Tibial artery (tissue), 4 donors: ENCODE measurements at places on chromosomes 13 and 19.

GRCh38 chr19:51594774-51595109 is 23.7 kb downstream of the ZNF175 start:
- DNase-seq = no peak

GRCh38 chr19:42269478-42270345 is 660 bp downstream of the CIC start:
- no peak for DNase-seq

DNA sequence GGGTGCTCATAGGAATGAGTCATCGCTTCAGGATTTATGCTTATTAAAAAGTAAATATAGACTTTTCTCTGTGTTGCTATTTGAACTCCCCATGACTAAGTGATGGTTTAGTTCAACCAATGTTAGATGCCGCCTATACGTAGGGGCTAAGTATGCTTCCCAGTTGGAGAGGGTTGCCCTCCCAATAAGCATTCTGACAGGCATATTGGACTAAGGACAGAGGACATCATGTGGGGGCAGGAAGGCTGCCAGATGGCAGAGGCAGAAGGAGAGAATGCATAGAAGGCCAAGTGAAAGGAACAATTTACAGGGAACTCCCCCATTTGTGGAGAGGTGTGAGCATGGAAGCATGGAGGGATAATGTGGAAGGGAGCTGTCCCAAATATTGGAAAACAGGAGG is 318.4 kb upstream of the OBI1 start:
- DNase-seq = no peak

DNA sequence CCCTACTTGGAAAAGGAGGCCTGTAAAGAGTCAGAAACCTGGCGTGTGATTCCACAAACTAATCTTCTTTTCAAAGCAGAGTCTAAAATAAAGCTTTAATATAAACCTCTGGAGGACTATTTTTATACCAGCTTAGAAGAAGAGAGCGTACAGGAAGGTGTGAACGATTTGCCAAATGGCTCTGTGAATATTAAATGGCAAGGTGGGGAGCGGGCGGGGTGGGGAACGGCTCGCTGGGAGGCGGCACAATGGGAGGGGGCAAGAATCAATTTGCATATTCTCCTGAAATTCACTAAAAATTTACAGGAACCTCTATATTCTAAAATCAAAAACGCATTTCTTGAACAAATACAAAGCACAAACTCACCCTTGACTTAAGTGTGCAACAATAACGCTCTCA is 982 bp downstream of the ZNF780B start:
- DNase-seq = no peak

GRCh38 chr13:66794340-66795031 is 435.6 kb downstream of the PCDH9 start:
- no peak for DNase-seq

GRCh38 chr13:59891053-59891452 is 272.7 kb downstream of the DIAPH3 start:
- no peak for DNase-seq

- no peak for DNase-seq
Observed at GRCh38 chr13:41267106-41267505, 3.7 kb upstream of the MTRF1 start.

- DNase-seq = no peak
Observed at GRCh38 chr13:103272770-103273169, 206.6 kb upstream of the SLC10A2 start.

- no peak for DNase-seq
Observed at GRCh38 chr13:34578471-34578870, 363.6 kb upstream of the NBEA start.

DNA sequence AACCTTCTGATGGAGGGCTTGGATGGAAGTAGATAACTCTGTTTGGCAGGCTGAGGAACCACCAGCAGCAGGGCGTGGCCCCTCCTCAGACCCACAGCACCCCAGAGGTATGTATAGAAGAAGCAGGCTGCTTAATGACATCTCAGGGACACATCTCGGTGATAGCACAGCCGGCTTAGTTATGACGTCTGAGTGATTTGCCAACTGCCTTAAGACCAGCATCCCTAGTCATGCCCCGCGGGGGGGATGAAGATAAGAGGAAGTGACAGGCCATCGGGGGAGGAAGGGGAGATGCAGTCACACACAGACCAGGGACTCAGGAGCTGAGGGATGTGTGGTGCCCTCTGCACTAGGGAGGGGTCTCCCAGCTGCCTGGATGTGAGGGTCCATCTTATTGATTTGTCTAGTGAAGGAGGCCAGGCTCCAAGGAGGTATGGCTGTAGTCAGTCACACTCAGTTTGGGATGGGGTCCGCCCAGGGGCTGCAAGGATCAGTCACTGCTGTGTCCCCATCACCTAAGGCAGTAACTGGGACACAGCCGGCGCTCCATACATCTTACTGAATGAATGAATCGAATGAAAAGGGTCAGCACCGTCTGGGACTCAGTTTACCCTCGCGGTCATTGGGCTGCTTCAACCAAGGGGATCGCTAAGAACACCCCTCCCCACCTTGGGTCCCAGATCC is 19.2 kb upstream of the ERCC1 start:
- peak; percentile 79 for DNase-seq

- no peak for DNase-seq
Observed at GRCh38 chr19:29017788-29018187, 195.2 kb downstream of the UQCRFS1 start.

GRCh38 chr13:114288157-114288591 is 6.8 kb downstream of the UPF3A start:
- no peak for DNase-seq

GRCh38 chr13:22836475-22836874 is 344.3 kb upstream of the SGCG start:
- DNase-seq = no peak

DNA sequence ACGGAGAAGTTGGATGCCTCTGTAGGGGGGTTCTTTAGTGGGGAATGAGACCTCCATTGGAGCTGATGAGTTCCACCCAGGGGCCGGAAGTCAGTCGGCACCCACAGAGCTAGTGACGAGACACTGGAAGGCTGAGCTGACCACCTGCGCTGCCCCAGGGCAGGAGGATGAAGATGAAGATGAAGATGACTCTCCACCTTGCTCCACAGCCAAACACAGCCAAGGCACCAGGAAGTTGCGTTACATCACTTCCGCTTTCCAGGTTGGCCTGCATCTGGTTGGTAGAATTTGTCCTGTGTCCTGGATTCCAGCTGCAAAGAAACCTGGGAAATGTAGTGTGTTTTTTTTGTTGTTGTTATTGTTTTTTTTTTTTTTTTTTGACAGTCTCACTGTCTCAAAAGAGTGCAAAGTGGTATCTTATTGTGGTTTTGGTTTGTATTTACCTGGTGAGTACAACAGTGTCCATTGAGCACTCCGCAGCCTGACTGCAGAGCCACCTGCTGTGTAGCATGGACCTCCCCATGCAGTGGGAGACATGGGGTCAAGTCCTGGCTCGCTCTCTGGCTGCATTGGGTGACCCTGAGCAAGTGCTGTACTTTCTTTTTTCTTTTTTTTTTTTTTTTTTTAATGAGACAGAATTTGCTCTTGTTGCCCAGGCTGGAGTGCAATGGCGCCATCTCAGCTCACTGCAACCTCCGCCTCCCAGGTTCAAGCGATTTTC is 1.9 kb downstream of the TBC1D17 start:
- DNase-seq = no peak

DNA sequence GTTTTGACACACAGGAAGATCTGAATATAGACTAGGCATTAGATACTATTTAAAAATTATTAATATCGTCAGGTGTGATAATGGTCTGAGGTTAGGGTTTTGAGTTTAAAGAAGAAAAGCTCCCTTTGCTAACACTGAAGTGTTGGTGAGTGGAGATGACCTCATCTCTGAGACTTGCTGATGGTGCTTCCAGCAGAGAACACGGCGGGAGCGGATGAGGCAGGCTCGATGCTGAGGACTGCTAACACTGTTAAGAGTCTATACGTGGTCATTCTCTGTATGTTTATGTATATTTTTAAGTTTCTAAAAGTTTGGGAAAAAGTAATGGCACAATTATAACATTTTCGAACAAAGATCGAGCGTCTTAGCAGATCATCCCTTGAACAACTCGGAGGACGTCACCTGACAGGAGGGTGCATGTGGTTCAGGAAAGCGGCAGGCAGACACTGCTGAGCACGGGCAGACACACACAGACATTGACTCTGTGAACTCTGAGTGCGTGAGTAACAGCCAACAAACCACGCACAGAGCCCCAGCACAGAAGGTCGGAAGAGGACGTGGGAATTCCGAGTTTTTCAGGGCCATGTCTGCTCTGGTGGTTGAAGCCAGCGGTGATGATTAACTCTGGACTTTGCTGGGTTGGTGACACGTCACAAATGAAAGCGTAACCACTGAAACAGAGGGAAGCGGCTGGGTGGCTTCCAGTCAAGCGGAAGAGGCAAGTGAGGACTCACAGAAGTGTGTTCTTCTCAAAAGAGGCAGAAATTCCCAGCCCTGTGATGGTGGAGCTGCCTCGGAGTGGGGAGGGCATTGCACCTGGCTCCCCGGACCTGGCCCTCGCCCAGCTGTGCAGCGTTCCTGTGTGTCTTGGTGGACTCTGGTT is 91.9 kb upstream of the TEX29 start:
- no peak for DNase-seq

- DNase-seq = no peak
Observed at GRCh38 chr13:50203256-50203941, 188.2 kb downstream of the KCNRG start.

GRCh38 chr13:28718196-28718542 is 601 bp downstream of the SLC46A3 start:
- no peak for DNase-seq

DNA sequence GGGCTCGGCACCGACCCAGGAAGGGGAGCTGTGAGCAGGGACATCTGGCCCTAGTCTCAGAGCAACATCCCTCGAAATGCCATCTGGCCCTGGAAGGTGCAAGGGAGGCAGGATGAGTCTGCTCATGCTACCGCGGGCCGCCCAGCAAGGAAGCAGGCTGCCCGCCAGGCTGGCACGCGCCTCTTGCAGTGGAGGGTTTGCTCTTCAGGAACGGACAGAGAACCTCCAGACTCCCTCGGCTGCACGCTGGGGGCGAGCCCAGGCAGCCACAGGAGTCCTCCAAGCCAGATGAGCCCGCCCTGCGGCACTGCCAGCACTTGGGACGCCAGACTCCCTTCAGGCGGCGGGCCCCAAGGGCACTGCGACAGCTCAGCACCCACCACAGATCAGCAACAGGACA is 10.1 kb upstream of the ATP8B3 start:
- DNase-seq = no peak

- DNase-seq = no peak
Observed at GRCh38 chr13:71067165-71067815, 799.7 kb downstream of the DACH1 start.

DNA sequence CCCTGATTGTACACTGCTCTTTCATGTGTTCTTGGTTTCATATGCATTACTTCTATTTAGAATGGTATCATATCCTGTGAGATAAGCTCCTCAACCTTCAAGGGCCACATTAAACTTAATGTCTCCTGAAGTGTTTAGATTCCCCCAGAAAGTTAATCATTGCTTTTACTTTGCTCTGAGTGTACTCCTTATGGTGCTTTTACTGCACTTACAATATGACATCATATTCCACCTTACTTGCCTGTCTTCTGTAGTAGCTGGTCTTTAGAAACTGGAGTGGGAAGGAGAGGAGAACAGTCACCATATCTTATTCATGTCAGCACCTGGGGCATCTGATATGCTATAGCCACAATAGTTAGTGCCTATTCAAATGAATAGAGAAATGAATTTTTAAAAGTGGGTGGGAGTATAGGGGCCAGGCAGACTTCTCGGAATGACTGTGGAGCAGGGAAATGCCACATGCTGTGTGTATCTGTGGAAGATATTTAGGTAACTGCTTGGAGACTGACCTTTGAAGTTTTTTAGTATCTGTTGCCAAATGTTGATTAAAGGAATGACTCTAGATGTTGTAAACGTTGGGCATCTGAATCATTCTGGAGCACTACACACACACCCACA is 40.2 kb downstream of the SLAIN1 start:
- DNase-seq = no peak

DNA sequence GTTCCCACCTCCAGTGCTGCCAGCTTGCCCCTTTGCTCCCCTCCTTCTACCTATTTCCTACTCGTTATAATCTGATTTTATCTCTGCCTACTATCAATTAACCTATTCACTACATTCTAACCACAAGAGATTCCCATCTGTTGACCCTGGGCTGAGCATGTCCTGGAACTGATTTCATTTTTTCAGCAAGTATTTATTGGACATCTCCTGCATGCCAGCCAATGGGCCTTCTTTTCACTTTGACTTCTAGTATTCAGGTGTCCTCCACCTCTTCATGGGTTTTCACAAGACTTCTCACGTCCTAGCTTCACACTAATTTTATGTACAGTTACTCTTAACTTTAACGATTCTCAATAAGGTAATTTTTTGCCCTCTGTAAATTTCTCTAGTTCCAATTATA is 282.7 kb upstream of the KLHL1 start:
- DNase-seq = no peak

- DNase-seq = no peak
Observed at GRCh38 chr19:57537953-57538547, 10.9 kb downstream of the ZNF549 start.

GRCh38 chr13:42394361-42394708 is 122.4 kb downstream of the AKAP11 start:
- no peak for DNase-seq

DNA sequence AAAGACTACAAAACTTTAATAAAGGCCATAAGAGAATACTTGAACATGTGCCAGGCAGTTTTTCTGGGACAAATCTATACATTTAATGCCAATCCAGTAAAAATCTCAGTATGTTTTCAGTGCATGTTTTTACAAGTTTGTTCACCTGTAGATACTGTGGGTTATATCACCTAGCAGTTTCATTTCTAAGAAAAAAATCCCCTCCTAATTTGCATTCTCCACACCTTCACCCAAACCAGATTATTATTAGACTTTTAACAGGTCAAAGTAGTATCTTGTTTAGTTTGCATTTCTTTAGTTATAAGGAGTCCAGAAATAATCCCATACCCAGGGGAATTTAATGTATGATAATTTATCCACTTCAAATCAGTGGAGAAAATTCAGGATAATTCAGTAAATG is 17.0 kb upstream of the LPAR6 start:
- no peak for DNase-seq

- DNase-seq = no peak
Observed at GRCh38 chr19:17909003-17909732, 23.6 kb upstream of the CCDC124 start.

GRCh38 chr13:45300190-45300985 is 40.6 kb downstream of the TPT1 start:
- no peak for DNase-seq

DNA sequence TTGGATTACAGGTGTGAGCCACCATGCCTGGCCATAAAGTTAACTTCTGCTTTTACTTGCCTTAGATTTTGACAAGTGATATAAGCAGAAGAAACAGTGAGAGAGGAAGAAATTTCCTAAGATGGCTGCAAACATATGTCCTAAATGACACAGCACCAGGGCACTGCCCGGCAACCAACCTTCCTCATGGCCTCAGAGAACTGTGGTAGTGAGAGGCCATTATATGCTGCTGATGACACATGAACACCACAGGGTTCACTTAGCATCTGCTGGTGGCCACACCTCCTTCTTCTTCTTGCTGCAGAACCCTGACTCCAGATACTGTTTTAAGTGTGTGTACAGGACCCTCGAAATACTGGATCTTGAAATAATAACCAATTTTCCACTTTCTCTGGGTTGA is 88.2 kb downstream of the KCTD12 start:
- DNase-seq = no peak
